Body of pancreas (tissue), 4 donors: ENCODE measurements at places on chromosomes 7 and 10.

DNA sequence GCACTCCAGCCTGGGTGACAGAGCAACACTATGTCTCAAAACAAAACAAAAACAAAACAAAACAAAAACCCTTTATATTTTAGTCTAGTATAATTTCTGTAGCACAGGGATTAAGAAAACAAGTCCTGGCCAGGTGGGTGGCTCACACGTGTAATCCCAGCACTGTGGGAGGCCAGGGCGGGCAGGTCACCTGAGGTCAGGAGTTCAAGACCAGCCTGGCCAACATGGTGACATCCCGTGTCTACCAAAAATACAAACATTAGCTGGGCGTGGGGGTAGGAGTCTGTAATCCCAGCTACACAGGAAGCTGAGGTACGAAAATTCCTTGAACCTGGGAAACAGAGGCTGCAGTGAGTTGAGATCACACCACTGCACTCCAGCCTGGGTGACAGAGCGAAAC, 23.2 kb upstream of the ASL start:
- no peak overlapping the region for H3K27ac ChIP-seq
- H3K27me3 ChIP-seq, result no peaks in the 10 kb centered on the region
- no peaks in the 10 kb centered on the region for H3K36me3 ChIP-seq
- no peak for DNase-seq

DNA sequence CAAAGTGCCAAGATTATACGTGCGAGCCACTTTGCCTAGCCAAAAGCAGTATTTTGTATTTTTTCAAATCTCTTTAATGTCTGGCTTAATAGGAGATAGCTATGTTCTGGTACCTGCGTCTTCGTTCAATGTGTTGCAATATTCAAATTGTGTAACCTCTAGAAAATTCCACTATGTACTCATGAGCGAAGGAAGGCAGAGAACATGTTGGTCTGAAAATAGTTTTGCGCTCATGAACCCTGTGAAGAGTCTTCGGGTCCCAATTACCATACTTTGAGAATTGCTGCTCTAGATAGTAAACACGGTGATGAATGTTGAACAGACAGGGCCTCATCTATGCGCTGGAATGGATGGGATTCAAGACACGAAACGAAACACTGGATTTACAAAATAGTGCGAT, 2.7 kb upstream of the SUV39H2 start:
- DNase-seq, result no peak
- H3K27ac ChIP-seq, result no peak overlapping the region
- no peak overlapping the region for H3K4me3 ChIP-seq
- no peaks in the 10 kb centered on the region for H3K36me3 ChIP-seq
- H3K4me1 ChIP-seq, result peaks cover 31% of the 10 kb centered on the region
- no peaks in the 10 kb centered on the region for H3K27me3 ChIP-seq

DNA sequence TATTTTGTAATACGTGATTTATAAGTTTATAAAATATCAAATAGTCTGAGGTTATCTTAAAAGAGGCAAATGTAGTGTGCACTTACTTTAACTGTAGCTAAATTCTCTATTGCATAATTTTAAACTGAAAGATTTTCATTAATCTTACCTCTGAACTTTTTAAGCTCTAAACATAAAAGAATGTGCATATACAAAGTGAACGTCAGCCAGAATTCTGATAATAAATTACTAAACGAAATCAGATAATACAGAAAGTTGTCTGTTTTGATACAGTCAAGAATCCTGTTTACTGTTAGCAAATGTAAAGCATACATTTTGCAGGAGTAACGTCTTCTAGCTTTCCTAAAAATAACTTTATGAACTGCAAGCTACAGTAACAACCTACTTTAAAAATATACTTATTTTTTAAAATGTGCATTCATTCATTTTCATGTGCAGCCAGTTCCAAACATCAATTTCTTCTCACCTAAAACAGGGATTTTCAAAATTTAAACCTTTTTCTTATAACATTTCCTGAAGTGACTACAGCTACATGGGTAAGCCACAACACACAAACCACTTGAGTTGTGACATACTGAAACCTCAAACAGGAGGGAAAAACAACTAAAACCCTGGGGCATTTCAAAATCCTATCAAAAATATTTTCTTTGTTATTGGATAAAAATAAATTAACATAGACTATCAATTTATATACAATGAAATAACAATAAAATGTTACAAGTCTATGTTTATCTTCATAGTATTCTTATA, 92.7 kb downstream of the RNLS start:
- no peak overlapping the region for H3K4me3 ChIP-seq
- DNase-seq, result no peak
- no peaks in the 10 kb centered on the region for H3K4me1 ChIP-seq
- no peak overlapping the region for H3K27ac ChIP-seq
- H3K36me3 ChIP-seq, result no peaks in the 10 kb centered on the region
- H3K27me3 ChIP-seq, result no peaks in the 10 kb centered on the region

DNA sequence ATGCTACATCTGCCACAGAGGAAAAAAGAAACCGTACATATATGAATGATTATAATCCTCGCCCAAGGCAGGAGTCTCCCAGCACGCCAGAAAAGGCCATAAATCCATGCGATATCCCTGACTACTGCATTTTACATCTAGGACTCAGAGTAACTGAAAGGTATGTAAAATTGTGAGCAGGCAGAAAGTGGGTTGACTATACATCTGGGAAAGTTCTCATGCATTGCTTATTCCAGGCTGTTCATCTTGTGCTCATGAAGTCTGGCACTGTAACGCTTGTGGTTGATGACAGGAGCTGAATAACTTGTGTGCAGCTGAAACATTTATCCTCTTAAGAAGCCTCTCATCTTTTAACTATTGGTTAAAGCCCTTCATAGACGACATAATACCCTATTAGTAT, 193.4 kb upstream of the STEAP4 start:
- DNase-seq, result no peak
- H3K27me3 ChIP-seq, result no peaks in the 10 kb centered on the region
- no peak overlapping the region for H3K27ac ChIP-seq

DNA sequence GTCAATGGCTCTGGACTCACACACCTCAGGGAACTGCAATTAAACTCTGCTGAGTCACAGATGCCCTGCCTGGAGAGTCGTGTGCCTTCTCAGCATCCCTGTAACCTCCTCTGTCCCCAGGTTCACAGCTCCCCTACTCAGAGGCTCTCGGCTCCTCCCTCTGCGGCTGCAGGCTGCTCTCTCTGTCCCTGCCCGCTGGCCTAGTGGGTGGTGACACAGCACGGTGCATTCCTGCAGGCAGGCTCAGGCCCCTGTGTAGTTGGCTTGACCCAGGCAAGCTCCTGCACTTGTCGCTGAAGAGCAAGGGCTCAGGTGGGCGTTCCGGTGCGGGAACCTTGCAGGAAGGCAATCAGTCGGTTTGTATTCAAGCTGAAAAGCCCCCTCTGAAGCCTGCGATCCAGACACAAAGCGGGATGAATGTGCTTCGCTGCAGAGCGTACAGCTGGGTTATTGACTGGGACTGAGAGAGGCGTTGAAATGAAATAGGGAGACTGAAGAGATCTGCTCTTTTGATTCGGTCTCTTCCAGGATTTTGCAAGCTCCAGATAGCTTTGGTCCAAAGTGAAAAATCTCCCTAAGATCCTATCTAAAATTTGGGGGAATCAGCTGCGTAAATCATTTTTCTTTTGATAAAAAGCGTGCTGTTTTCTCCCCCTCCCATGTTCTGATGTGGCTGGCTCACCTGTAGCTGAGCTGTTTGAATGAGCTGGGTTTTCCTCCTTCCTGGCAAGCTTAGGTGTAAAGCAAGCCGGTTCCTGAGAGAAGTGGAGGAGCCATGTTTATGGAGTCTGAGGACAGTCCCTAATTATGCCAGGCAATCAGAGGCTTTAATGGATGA, 208.7 kb upstream of the PHYHIPL start:
- H3K36me3 ChIP-seq, result no peaks in the 10 kb centered on the region
- H3K27ac ChIP-seq, result peak overlapping the region; percentile 29
- peaks cover 15% of the 10 kb centered on the region for H3K4me1 ChIP-seq
- no peaks in the 10 kb centered on the region for H3K27me3 ChIP-seq
- no peak overlapping the region for H3K4me3 ChIP-seq

DNA sequence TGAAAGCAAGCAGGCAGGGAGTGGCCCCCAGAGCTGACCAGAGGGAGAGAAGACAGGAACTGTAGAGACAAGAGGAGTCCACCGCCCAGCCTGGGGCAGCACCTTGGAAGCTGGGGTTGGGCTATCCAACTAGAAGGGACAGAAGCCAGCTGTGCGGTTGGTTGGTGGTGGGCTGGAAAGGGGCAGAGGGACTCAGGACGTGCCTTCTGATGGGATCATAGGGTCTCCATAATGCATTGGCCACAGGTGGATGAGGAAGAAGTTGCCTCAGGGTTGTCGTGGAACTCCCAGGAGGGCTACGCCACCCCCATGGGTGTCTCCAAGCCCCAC, 114.0 kb upstream of the RET start:
- H3K36me3 ChIP-seq, result no peaks in the 10 kb centered on the region
- H3K27ac ChIP-seq, result no peak overlapping the region
- no peaks in the 10 kb centered on the region for H3K27me3 ChIP-seq
- no peak overlapping the region for H3K4me3 ChIP-seq
- no peaks in the 10 kb centered on the region for H3K4me1 ChIP-seq

DNA sequence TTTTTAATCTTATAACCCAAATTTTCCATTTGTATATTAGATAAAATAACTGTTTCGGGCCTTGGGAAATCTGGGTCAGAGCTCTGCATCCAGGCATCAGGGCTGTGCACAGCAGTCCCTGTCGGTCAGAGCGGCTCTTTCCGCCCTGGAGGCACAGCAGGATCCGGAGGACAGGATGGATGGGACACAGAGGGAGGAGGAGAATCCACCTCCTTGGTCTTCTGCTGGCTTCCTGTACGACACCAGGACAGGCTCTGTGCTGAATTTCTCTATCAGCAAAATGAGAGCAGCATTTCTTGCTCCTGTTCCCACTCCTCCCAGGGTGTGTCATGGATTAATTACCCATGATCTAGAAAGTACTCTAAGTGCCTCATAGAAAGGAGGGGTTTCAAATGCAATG, 254.9 kb downstream of the SKAP2 start:
- no peaks in the 10 kb centered on the region for H3K27me3 ChIP-seq
- DNase-seq, result no peak
- H3K36me3 ChIP-seq, result no peaks in the 10 kb centered on the region
- no peak overlapping the region for H3K27ac ChIP-seq
- no peak overlapping the region for H3K4me3 ChIP-seq
- no peaks in the 10 kb centered on the region for H3K4me1 ChIP-seq

- H3K4me3 ChIP-seq, result no peak overlapping the region
- H3K27ac ChIP-seq, result no peak overlapping the region
- no peaks in the 10 kb centered on the region for H3K4me1 ChIP-seq
- DNase-seq, result no peak
Observed at GRCh38 chr10:45243261-45243660, 72.1 kb downstream of the OR13A1 start.
